Lower lobe of right lung (tissue), 2 donors: ENCODE measurements at places on chromosomes 1 and 21. TPM values are rescaled to one million over a fixed set of nuclear protein-coding genes. Genes with fewer than 3 reads are reported as not detected.

DNA sequence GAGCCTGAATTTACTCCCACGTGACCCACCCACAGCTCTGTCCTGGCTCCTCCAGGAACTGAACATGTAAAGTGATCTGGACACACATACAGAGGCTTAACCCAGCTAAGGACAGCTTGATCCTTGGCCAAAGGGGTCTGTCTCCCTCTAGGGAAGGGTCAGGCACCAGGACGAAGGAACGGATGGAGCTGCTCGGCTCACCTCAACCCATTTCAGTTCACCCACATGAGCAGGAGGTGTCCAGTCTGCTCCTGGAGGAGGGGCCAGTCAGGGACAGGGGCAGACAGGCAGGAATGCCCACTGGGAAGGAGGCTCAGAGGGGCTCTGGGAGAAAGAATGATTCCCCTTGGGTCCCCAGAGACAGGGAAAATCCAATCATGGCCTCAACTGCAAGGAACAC is 567.2 kb downstream of the PTPRU start:
- H3K27me3 ChIP-seq, result peaks cover 7% of the 10 kb centered on the region
- H3K4me3 ChIP-seq, result no peak overlapping the region
- no peak for DNase-seq
- no peaks in the 10 kb centered on the region for H3K36me3 ChIP-seq
- no peak overlapping the region for H3K27ac ChIP-seq

- DNase-seq, result no peak
- no peak overlapping the region for H3K4me3 ChIP-seq
- no peak overlapping the region for H3K27ac ChIP-seq
- H3K4me1 ChIP-seq, result peaks cover 7% of the 10 kb centered on the region
- no peaks in the 10 kb centered on the region for H3K36me3 ChIP-seq
Observed at GRCh38 chr21:42013931-42014330, 3.8 kb upstream of the ZBTB21 start.

DNA sequence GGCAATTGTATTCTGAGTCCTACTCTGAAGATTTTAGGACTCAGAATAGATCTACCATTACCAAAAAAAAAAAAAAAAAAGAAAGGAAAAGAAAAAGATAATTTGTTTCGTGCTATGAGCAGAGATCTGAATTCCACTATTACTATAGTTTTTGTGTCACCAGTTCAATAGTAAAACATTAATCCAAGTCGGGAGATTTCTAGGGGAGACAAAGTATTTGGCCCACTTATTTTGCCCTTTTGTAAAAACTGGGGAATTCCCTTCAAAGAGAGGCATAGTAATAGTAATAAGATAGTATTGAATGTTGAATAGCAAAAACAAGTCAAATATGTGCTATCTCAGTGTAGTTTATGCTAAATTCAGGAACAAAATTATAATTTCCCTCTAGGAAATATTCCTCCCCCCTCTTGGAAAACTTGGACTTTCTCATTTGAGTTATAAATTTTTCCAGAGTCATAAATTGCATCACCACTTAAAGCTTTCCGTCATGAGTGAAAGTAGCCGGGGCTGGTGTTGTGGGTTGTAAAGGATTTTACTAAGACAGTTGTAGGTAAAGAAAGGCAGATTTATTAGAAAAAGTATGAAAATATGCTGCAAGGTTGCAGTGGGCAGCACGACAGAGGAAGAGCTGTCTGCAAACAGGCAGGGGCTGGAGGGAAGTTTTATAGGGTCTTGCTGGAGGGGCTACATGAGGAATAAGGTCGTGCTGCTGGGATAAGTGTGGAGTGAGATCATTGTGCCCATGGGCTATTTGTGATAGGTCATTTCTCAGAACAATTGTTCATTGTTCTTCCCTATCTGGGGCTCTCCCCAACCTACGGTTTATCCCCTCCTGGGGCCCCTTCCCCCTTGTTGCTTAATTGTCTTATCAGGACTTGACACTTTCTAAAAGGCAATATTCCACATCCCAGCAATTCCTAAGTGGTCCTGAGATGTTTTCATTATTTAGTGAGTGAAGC is 1009.9 kb downstream of the PLA2G4A start:
- DNase-seq, result no peak
- no peak overlapping the region for H3K27ac ChIP-seq
- no peaks in the 10 kb centered on the region for H3K4me1 ChIP-seq

The LMX1A gene
- 0.21 TPM for total RNA-seq

The SPRR4 gene
- not detected for total RNA-seq

GRCh38 chr1:95547005-95547404 is 313.0 kb downstream of the RWDD3 start:
- no peaks in the 10 kb centered on the region for H3K27me3 ChIP-seq
- no peak overlapping the region for H3K27ac ChIP-seq
- H3K4me1 ChIP-seq, result no peaks in the 10 kb centered on the region

The SPRR2A gene
- total RNA-seq, result not detected

The CAPN9 gene
- 26.6 TPM for total RNA-seq

DNA sequence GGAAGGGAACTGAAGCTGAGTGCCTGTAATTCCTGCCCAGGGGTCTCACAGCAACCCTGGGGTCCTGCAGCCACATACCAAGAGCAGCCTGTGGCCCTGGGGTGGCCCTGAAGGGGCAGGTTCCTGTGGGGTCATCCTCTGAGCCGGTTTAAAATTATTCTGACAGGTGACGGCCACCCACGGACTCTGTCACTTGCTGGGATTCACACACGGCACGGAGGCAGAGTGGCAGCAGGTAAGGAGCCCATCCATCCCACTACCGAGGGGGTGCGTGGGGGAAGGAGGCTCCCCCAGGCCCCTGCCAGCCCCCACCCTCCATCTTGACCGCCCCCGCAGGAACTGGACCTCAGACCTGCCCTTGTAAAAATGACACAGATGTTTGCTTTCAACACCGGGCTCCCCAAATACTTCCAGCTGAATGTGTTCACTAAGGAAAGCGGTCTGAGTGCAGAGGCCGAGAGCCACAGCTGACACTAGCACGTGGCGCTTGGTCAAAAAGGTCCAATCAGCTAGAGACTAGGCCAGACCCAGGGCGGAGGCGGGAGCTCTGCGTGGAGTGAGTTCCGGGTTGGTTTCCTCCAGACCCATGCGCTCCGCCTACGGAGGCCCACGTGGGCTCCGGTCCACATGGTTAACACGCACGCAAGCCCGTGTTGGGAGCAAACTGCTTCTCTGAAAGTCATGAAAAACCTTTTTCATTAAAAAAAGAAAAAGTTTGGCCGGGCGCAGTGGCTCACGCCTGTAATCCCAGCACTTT is 10.0 kb downstream of the YBEY start:
- no peaks in the 10 kb centered on the region for H3K27me3 ChIP-seq
- H3K36me3 ChIP-seq, result peaks cover 12% of the 10 kb centered on the region
- peak; percentile 90 for DNase-seq
- H3K27ac ChIP-seq, result peak overlapping the region; percentile 44
- peak overlapping the region; percentile 20 for H3K4me3 ChIP-seq
- peaks cover 16% of the 10 kb centered on the region for H3K4me1 ChIP-seq

- no peaks in the 10 kb centered on the region for H3K36me3 ChIP-seq
- no peaks in the 10 kb centered on the region for H3K27me3 ChIP-seq
- no peak for DNase-seq
- H3K4me3 ChIP-seq, result no peak overlapping the region
- H3K27ac ChIP-seq, result no peak overlapping the region
Observed at GRCh38 chr1:169670836-169671235, 40.6 kb downstream of the SELL start.

DNA sequence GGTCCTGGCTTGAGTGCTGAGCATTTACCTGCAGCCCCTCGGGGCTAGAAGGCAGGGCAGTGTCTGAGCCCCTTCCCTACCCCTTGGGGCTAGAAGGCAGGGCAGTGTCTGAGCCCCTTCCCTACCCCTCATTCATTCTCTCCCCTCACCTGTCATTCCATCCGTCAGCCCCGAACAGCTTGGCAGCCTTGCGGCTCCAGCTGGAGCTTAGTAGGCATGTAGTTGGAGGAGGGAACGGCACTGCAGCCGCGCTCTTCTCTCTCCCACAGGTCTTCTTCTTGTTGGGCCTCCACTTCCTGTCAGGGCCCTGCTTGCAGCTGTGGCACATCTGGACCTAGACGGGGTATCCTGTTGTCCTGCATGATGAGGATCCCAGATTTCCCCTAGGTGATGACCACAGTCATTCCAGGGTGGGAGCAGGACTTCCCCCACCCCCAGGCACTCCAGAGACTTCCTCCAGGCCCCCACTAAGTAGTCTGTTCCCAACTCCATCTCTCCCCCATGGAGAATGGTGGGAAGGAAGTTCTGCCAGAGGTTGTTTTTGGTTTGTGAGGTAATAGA is 22.2 kb downstream of the MAPKAPK2 start:
- DNase-seq, result no peak
- H3K27me3 ChIP-seq, result no peaks in the 10 kb centered on the region
- no peak overlapping the region for H3K27ac ChIP-seq

- H3K27ac ChIP-seq, result no peak overlapping the region
- H3K27me3 ChIP-seq, result no peaks in the 10 kb centered on the region
- H3K36me3 ChIP-seq, result no peaks in the 10 kb centered on the region
- DNase-seq, result no peak
Observed at GRCh38 chr1:113545626-113546025, 155.3 kb downstream of the MAGI3 start.

The ATP1B1 gene
- total RNA-seq, result 173 TPM

DNA sequence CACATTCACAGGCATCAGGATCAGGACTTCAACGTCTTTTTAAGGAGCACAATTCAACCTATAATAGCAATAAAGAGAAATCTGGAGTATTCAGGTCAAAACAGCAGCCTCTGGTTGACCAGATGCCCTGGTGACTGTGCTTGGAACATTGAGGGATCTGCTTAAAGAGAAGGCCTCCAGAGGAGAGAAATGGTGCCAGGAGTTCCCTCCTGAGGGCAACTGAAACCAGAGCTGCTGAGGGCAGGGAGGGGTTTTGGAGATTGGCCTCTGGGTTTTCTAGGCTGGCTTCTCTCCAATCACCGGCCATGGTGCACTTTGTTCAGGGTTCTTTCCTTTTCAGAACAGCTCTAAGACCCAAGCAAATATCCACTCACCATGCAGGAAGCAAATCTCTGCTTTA is 190.7 kb upstream of the KIAA0040 start:
- H3K36me3 ChIP-seq, result no peaks in the 10 kb centered on the region
- no peak overlapping the region for H3K27ac ChIP-seq
- DNase-seq, result no peak
- no peaks in the 10 kb centered on the region for H3K27me3 ChIP-seq
- no peak overlapping the region for H3K4me3 ChIP-seq

DNA sequence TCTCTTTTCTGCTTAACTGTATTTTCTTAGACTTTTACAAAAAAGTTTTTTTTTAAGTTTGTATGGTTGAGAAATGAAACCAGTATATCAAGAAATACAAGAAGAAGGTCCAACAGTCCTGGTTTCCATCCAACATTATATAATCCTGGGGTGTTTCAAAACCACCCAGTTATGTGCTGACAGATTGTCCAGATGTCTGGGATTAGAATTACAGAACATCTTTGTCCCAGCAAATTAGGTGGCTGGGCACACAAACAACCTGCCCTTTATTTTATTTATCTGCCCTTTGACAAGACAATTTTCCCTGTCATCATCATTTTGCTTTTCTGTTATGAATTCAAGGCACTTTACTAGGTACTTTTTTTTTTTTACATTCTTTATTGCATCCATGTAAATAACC is 622.1 kb downstream of the PLPP3 start:
- DNase-seq, result no peak
- H3K4me1 ChIP-seq, result no peaks in the 10 kb centered on the region

The SRGAP2C gene
- total RNA-seq, result 33.9 TPM

DNA sequence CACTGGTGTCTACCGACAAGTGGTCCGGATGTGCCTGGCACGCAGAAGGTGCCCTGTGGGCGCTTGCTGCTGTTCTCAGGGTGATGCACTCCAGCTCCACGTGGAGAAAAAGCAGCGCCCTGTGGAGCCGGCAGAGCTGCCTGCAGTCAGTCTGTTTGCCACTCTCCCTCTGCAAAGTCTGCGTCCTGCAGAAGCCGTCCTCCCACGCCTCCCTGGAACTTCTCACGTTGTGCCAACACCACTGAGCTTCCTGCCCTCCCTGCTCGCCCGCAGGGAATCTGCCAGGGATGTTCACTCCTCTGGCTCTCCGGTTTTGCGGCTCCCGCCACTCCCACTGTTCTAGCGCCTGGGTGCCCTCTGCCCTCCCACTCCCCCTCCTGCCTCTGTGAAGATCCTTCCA is 19.8 kb upstream of the UBXN10 start:
- H3K36me3 ChIP-seq, result no peaks in the 10 kb centered on the region
- no peak overlapping the region for H3K27ac ChIP-seq
- H3K4me3 ChIP-seq, result no peak overlapping the region
- H3K27me3 ChIP-seq, result peaks cover 3% of the 10 kb centered on the region
- no peak for DNase-seq

The NECTIN4 gene
- total RNA-seq, result 6.2 TPM

DNA sequence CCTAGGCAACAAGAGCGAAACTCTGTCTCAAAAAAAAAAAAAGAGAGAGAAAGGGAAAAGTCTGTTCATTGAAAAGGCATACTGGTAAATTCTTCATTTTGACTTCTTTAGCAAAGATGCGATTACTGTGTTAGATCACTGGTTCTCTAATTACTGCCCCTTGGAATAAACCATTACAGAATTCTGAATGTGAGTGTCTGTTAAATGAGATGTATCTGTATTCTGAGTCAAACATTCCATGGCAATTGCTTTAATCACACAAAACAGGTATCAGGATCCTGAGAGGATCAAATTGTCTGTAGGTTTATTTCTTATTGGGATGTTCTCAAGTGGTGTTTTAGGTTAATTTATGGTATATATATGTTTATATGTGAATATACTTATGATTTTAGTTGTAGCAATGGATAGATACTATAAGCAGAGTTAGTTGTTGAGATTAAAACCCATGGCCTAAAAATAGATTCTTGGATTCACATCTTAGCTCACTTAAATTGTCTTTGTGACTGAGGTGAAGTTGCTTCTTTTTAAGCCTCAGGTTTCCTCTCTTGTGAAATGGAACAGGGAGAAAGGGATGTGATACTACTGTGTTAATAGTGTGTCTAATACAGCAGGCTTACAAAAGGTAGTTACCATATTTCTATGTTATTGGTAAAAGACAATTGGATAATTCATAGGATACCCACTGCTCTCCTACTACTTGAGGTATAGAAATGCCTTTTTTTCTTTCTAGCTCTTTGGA is 16.2 kb downstream of the SRRM1 start:
- H3K36me3 ChIP-seq, result peaks cover 100% of the 10 kb centered on the region
- no peaks in the 10 kb centered on the region for H3K4me1 ChIP-seq
- no peak overlapping the region for H3K4me3 ChIP-seq
- H3K27ac ChIP-seq, result no peak overlapping the region

- no peaks in the 10 kb centered on the region for H3K27me3 ChIP-seq
- H3K4me3 ChIP-seq, result no peak overlapping the region
- no peaks in the 10 kb centered on the region for H3K36me3 ChIP-seq
- H3K4me1 ChIP-seq, result no peaks in the 10 kb centered on the region
Observed at GRCh38 chr1:202844935-202845334, 34.2 kb downstream of the PCAT6 start.

- H3K27me3 ChIP-seq, result no peaks in the 10 kb centered on the region
- peak; percentile 56 for DNase-seq
- H3K36me3 ChIP-seq, result peaks cover 42% of the 10 kb centered on the region
- H3K27ac ChIP-seq, result peak overlapping the region; percentile 80
Observed at GRCh38 chr1:202009326-202010179, 834 bp upstream of the ELF3 start.

The PMF1 gene
- total RNA-seq, result 45.3 TPM

GRCh38 chr1:215807911-215808436 is 240.9 kb downstream of the KCTD3 start:
- H3K36me3 ChIP-seq, result no peaks in the 10 kb centered on the region
- no peak overlapping the region for H3K4me3 ChIP-seq
- no peak overlapping the region for H3K27ac ChIP-seq
- H3K27me3 ChIP-seq, result no peaks in the 10 kb centered on the region

The EPHX1 gene
- total RNA-seq, result 233 TPM

- no peak for DNase-seq
- H3K4me3 ChIP-seq, result no peak overlapping the region
- no peaks in the 10 kb centered on the region for H3K27me3 ChIP-seq
- no peak overlapping the region for H3K27ac ChIP-seq
- H3K36me3 ChIP-seq, result no peaks in the 10 kb centered on the region
- H3K4me1 ChIP-seq, result no peaks in the 10 kb centered on the region
Observed at GRCh38 chr21:31266241-31266640, 77.8 kb downstream of the TIAM1 start.
